ENCODE measurements at places on chromosomes 13 and 19.

- peak; percentile 62 for DNase-seq
Observed at GRCh38 chr13:100608906-100609305, 20.3 kb upstream of the GGACT start.

DNA sequence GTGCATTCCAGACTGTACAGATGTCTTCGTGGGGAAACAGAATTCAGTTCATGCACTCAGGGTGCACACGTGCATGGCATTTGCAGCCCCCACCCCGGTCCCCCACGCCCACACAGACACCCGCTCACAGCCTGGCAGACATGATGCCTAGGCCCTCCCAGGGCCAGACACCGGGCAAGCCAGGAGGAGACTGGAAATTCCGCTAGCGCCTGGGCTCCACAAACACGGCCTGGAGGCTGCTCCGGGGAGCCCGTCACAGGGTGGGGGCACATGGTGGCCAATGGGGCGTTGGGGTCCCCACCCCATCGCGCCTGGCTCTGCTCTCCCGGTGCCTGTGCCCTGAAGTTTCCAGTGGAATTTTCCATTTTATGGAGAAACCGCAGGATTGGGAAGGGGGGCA, 3.6 kb downstream of the CILP2 start:
- no peak for DNase-seq

GRCh38 chr13:77535448-77535847, at the start of gene SCEL:
SCEL (plus strand) TSS chr13:77535706; CDS start chr13:77555876, 20,170 bp downstream.
- DNase-seq = no peak

DNA sequence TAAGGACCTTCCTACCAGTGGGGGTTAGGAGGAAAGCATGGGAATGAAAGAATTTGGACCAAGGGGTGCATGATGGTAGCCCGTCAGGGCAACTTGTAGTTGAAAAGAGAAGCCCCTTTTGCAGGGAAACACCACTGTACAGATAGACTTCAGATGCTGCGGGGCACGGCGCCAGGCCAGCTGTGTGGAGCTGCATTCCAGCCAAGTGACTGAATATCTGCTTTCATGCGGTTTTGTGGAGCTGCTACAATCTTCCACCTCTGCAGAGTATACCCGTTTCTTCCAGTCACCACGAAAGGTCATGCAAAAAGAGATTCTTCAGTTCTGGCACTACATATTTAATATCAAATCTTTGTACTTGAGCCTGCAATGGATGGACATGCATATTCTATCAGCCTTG, 104.7 kb downstream of the RGCC start:
- DNase-seq = peak; percentile 95

DNA sequence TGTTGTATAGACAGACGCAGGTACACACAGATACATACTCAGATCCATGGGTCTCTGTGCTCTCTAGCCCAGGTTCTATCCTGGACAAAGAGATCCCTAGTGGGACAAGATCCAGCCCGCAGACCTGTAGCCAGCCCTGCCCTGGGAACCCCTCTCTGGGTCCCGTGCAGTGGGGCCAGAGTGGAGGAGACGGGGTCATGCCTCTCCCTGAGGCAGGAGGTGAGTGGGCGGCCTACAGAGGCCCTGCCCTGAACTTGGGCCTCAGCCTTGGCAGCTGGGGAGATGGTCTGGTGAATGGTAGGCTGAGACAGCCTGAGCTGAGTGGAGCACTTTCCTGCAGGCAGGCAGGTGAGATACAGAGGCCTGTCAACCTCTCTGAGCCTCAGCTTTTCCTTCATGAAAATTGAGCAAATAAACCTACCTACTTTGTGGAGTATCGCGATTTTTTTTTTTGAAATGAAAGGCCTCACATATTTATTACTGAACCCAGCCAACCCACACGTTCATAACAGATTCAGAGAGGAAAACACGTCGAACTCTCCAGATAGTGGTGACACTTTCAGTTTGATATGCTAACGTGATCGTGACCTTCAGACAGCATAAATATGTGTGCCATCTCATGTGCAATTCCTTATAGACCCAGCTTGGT, 3.4 kb upstream of the JUND start:
- no peak for DNase-seq

- no peak for DNase-seq
Observed at GRCh38 chr19:45336696-45337251, 3.8 kb upstream of the KLC3 start.

- DNase-seq = no peak
Observed at GRCh38 chr13:47890146-47890814, 110.8 kb downstream of the SUCLA2 start.

DNA sequence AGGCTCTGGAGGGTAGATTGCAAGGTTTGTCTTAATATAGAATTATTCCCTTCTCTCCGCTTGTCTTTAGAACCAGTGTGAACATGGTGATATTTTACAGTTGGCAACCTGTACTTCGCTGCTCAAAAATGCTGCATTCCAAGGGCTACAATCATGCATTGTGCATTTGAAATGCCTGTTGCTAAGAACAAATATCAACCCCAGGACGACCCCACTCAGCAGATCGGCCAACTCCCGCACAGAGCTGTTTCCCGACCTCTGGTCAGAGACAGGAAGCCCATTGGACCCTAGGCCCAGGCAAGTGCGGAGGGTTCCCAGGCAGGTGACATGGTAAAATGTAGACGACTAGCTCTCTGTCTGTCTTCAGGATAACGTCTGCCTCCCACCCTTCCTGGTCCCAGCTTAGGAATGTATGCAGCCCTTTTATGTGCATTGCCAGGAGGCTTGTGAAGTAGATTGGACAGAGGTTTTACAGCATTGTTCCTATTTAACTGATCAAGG, 263.5 kb downstream of the FOXO1 start:
- peak; percentile 92 for DNase-seq

DNA sequence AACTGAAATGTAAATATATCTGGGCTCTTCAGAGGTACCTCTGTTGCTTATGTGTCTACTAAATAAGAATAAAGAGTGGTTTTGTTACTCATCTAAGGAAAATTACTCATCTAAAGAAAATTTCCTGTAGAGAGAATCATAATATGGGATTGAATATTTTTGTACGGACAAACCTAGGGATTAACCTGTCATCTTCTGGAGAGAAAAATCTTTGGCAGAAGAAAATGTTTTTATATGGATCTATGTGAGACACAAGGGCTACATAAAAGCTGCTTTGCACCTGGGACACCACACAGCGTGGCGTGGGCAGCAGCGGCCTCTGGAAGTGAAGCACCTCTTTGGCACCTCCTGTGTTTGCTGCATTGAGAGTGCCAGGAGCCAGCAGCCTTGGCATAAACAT, 242.9 kb upstream of the DACH1 start:
- peak; percentile 52 for DNase-seq

DNA sequence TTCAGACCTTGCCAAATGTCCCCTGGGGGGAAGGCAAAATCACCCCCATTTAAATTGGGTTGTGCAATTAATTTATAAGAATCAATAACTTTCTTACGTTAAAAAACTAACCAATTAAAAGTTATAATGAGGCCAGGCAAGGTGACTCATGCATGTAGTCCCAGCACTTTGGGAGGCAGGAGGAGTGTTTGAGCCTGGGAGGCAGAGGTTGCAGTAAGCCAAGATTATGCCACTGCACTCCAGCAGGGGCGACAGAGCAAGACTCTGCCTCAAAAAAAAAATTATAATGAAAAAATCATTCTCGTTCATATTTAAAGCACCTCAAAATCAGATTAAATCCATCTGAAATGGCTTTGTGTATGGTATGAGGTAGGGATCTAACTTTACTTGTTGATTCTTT, 18.4 kb upstream of the SIGLEC14 start:
- DNase-seq = peak; percentile 18

DNA sequence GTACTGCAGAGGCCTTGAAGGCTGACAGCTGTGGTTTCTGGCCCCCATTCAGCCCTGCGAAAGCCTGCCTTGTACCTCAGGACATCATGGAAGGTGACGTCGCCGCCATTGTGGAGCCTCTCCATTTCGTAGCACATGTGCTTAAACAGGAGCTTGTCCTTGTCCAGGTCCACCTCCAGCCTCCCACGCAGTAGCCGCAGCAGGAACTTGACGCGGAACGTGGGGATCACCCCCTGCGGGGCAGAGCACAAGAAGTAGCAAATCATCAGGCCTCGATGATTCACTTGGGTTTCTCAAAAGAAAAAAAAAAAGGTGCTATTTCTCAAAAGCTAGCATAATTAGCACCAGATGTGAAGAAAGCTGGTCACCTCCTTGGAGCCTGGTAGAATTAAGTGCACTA, 351.0 kb downstream of the NALCN start:
- no peak for DNase-seq

DNA sequence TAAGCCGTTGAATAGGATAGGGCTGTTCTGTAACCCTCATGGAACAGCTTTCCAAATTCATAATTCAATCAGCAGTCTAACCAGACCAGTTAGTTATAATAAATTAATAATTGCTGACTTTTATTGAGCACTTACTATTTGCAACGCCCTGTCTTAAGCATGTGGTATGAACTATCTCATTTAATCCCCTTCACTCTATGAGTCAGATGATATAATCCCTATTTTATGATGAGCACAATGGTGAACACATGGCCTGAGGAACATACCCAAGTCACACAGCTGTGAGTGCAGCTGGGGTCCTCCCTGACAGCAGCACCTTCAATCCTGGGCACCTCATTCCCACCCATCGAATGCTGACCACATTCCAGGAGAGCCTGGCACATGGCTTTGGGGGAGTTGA, 28.0 kb upstream of the SACS start:
- no peak for DNase-seq

DNA sequence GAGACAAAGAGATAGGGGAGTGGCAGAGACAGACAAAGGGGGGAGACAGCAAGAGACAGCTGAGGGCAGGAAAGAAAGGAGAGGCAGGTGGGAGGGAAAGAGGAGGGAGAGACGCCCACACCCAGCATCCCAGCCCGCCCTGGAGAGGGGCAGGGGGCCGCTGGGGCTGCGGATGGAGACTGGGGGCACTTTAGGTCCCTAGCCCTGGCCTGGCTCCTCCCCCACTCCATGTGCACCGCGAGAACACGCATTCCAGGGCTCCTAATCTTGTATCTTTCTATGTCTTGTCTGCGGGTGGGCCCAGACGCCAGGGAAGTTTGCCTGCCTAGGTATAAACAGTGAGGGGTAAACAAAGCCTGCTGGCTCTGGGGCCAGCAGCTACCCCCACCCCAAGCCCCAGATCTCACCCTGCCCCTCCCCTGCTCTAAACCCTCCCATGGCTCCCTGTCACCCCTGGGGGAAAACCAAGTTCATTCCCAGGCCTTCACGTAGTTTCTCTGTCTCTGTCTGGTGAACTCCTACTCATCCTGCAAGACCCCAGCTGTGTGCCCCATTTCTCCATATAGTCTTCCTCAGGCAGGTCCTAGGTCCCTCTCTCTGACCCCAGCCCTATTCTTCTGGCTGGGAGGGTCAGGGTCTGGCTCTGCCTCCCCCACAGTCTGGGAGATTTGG, 5.7 kb downstream of the TLE5 start:
- DNase-seq = no peak

- DNase-seq = no peak
Observed at GRCh38 chr13:48502601-48503319, 30.1 kb downstream of the RCBTB2 start.

GRCh38 chr19:19816679-19817078, 4.9 kb downstream of the ZNF506 start:
- DNase-seq = no peak

DNA sequence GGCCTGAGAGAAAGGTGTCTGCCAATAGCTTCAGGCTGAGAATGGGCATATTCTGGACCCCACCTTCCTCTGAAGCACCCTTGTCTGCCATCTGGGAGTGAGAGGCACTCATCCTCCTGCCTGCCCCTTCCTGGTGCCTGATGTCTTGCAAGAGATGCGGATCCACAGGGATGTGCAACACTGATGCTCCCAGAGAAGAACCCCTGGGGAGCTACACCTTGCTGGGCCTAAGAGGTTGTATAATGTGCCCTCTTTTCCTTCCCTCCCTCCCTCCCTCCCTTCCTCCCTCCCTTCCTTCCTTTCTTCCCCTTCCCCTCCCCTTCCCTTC, 34.6 kb downstream of the ADPRHL1 start:
- no peak for DNase-seq

GRCh38 chr19:58009666-58010301, 7.2 kb upstream of the ZNF606 start:
- peak; percentile 88 for DNase-seq

DNA sequence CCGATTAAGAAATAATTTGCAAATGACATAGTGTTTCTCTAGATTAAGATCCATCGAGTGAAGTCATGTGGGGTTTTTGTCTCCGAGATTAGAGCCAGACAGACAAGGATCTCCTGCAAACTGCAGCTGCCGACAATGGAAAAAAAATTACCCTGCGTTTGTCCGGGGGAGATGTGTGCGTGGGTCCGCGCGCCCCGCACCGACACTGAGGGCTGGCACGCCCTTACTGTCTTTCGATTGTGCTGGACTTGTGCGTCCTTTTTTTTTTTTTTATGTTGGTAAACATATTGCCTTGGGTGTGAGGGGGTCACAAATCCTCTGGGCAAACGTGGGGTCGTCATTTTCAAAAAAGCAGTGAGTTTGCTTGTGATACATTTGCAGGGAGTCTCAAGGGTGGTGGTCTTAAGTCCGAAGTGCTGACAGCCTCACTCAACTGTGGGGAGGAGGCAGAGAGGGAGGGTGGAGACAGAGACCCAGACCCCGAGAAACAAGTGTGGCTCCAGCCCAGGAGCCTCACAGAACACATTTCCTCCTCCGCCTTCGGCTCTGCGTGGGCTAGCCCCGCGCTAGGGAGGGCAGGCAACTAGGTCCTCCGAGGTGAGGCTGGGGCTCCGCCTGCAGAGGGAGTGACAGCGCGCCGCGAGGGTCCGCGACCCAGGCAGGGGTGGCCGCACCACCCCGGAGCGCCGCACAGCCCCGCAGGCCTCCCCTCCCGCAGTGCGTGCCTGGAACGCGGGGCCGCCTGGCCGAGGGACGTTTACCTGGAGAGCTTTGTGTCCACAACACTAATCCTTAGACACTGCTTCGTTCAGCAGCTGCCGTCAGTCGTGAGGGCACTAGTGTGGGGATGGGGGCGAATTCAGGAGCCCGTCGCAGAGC, 11.7 kb upstream of the SOX1 start:
- no peak for DNase-seq

DNA sequence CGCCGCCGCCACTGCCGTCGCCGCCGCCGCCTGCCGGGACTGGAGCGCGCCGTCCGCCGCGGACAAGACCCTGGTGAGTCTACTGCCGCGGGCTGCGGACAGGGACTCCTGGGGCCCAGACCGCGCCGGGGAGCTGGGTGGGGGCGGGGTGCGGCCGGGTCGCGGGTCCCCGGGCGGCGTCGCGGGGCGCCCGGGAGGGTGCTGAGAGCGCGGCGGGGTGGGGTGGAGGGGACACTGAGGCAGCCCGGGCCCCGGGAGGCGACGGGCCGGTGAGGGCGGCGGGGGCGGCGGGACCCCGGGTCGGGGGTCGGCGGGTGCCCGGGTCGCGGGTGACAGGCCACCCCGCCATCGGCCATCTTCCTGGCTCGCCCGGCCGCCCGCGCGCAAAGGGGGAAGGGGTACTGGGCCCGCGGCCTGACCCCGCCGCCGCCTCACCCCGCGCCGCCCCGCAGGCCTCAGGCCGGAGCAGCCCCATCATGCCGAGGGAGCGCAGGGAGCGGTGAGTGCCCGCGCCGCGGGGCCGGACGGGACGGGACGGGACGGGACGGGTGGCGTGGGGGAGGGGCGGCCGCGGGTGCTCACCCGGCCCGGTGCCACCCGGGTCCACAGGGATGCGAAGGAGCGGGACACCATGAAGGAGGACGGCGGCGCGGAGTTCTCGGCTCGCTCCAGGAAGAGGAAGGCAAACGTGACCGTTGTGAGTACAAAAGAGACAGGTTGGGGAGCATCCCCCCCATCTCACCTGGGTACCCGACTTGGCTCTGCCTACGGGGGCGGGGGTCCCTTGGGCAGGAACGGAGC, 489 bp downstream of the CCNE1 start:
- DNase-seq = no peak
